ENCODE measurements at places on chromosomes 6 and 20.

- no peak for DNase-seq
Observed at GRCh38 chr20:60102665-60103210, 144.5 kb downstream of the CDH26 start.

DNA sequence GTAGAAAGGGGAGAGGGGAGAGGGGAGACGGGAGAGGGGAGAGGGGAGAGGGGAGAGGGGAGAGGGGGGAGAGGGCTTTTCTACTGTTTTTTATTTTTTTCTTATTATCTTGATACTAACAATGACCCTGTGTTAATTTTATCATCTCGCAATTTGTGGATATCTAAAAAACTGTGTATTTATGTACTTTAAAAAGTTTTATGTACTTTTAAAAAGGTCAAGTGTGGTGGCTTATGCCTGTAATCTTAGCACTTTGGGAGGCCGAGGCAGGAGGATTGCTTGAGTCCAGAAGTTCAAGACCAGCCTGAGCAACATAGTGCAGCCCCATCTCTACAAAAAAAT is 5.5 kb upstream of the PRIM2 start:
- DNase-seq: no peak

DNA sequence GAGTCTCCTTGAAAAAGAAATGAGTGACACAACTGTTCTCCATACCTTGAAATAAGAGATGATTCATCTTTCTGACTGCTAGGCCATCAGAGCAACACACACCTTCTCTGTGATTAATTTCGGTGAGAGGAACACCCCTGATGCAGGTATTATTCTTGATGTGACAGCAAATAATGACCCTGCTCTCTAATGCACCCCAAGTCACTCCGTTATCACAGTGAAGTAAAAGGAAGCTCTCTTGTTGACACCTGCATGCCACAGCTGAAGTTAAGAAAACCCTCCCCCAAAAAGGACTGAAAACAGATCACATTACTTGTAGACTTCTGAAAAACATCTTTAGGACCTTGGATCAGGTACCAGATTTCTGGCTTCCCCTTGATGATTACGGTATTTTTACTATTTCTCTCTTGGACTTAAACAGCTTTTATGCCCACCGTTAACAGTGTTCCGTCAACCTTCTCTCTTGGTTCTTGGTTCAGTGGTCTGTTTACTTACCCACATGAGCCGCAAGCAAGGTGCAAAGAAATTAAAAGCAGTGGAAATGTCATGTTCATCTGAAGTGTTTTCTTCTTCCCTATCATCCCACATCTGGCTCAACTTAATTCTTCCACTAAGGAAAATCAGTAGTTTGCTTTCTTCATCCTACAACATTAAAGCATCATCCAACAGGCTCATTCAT is 249.7 kb downstream of the GMPR start:
- no peak for DNase-seq

GRCh38 chr6:28741363-28741762 is 182.4 kb downstream of the TRIM27 start:
- no peak for DNase-seq

DNA sequence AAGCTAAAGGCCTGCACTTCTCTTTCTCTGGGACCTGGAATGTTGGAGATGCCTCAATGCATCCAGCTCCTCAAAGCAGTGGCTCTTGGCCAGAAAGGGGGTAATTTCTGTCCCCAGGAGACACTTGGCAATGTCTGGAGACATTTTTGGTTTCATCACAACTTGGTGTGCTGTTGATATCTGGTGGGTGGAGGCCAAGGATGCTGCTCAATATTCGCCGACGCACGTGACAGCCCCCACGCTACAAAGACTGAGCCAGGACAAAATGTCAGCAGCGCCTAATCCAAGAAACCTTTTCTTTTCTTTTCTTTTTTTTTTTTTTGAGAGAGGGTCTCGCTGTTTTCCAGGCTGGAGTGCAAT is 79.8 kb downstream of the SULF2 start:
- DNase-seq: no peak

DNA sequence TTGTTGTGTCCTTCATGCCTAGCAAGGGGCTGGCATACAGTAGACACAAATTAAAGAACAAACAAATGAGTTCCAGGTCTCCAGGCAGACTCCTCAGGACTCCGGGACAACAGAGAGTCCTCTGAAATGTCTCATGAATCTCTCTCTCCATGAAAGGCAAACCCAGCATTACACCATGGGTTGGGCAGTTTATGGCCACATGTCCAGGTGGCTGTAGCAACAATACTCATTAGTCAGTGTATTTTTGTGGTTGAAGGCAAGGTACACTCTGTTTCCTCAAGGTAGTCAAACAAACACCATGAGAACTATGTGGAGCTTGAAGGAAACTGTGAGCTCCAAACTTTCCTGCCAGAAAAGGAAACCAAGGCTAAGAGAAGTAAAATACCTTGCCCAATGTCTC is 62.2 kb downstream of the KCNB1 start:
- no peak for DNase-seq

GRCh38 chr20:51531141-51531710 is 11.3 kb downstream of the NFATC2 start:
- peak; percentile 56 for DNase-seq

DNA sequence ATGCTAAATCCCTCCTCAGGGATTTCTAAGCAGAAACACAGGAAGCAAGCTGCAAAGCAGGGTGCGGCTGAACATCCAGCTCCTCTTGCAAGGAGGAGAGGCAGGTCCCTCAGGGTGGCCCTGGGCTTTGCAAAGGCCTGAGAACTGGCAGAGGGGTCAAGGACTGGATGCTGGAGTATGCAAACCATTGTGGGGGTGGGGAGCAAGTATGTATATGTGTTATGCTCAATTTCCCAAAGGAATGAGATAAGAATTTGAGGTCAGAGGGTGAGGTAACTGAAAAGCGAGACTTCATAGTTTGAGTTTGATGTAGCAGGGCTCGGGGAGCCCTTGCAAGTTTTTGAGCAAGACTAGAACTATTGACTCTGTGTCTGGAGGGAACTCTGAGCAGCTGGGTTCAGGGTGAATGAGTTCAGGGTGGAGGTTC is 11.2 kb downstream of the SLC22A2 start:
- no peak for DNase-seq

GRCh38 chr6:12635375-12635774 is 81.2 kb upstream of the PHACTR1 start:
- DNase-seq: no peak

GRCh38 chr6:157632821-157633220 is 190.2 kb upstream of the SNX9 start:
- DNase-seq: no peak

GRCh38 chr6:147017153-147017552 is 187.1 kb upstream of the STXBP5 start:
- no peak for DNase-seq

GRCh38 chr6:38974389-38975151 is 74.0 kb upstream of the GLP1R start:
- DNase-seq: no peak

DNA sequence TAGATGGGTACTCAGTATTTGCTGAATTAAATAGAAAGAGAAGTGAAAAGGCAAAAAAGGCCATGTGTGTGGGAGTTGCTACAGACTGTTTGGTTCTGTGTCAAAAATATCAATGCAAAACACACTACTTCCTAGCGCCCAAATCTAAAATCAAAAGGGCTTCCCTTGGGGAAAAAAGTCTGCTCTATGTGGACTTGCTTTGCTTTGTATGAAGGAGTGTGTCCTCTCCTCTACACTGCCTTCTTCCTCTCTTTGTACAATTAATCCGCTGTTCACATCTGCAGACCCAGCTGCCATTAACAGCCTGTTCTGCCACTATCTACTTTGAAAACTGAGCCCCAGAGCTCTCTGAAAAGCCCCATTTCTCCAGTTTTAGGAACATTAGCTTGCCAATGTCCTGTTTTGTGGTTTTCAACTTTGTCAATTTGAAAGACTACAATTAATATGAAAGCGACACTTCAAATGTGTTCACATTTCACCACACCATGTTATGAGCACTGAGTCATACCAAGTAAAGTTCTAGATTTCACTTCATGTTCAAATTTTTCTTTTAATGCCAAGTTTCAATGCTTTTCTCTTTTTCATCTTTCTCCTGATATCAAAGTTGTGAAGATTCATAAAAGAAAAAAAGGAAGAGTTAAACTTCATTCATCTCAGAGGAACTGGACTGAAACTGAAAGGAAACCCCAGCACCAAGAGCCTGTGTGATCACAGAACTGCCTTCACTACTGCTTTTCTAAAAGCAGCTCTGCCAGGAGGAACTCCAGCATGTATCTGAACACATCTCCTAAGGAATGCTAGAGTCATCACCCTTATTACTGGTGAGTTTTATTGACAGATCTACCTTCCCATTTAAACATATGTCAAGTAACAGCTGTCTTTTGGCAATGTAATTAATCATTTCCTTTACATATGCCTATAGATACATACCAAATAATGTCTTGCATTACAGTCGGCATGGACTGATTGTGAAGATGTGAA is 102.6 kb downstream of the KIF13A start:
- no peak for DNase-seq

DNA sequence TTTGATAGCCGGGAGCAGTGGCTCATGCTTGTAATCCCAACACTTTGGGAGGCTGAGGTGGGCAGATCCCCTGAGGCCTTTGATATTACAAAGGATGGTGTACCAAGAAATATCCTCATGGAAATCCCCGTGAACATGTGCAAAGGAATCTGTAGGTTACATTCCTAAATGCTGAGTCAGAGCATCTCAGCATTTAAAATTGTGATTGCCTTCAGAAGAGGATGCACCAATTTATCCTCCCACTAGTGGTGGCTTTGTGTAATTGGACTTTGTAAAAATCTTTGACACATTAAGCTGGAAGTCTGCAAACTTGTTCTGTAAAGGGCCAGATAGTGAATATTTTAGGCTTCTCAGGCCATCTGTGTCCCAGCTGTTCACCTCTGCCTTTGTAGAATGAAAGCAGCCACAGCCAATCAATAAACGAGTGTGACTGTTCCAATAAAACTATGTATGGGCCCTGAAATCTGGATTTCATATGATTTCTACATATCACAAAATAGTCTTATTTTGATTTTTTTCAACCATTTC is 11.8 kb downstream of the TMEM14B start:
- DNase-seq: no peak

DNA sequence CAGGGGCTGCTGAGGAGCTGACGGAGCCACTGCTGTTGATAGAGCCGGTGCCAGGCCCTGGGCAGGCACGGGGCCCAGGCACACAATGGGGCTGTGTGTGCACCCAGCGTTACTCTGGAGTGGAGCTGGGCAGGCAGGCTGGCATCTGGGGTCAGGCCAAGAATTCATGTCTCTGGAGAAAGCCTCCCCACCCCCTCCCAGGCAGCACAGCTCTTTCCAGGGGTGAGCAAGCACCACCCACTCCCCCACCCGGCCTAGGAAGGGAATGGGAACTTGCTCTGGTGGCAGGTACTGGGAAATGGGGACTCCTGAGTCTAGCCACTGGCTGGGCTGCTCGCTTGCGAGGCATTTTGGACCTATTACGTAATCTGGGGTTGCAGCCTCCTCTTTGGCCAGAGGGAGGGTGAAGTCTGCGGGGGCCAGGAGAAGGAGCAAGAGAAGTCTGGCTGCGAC is 22.7 kb downstream of the TFEB start:
- no peak for DNase-seq

DNA sequence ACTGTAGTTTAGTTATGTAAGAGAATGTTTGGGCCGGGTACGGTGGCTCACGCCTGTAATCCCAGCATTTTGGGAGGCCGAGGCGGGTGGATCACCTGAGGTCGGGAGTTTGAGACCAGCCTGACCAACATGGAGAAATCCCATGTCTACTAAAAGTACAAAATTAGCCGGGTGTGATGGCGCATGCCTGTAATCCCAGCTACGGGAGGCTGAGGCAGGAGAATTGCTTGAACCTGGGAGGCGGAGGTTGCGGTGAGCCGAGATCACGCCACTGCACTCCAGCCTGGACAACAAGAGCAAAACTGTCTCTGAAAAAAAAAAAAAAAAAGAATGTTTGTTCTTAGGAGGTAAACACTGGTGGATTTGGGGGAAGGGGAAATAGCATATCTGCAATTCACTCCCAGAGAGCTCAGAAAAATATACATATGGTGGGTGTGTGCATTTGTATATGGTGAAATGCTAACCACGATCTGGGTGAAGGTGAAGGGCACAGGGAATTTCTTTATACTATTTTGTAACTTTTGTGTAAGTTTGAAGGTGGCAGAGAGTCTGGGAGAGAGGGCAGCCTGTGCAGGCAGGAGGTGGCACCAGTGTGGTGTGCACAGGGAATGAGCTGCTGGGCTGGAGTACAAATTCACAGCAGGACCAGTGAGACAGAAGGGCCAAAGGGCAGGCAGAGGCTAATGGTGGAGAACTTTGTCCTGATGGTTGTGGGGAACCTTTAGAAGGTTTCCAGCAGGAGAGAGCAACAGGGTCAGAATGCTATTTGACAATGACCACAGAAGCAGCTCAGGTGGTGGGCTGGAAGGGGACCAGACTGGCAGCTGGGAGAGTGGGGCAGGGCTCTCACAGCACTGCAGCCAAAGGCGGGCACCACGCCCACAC is 42.4 kb downstream of the SSR1 start:
- no peak for DNase-seq

GRCh38 chr6:156859686-156860085 is 82.5 kb downstream of the ARID1B start:
- no peak for DNase-seq

- DNase-seq: no peak
Observed at GRCh38 chr6:144715344-144715743, 430.2 kb downstream of the UTRN start.

GRCh38 chr20:13202565-13202964 is 18.5 kb upstream of the ISM1 start:
- DNase-seq: no peak

Measured in effector memory CD8-positive, alpha-beta T cell (primary cell).